ENCODE measurements at places on chromosomes 12 and 14.
A peak's percentile ranks its signal among the peaks of the same experiment; 100 is the strongest.

GRCh38 chr12:102470945-102471344 is 9.4 kb downstream of the IGF1 start:
- DNase-seq = no peak

DNA sequence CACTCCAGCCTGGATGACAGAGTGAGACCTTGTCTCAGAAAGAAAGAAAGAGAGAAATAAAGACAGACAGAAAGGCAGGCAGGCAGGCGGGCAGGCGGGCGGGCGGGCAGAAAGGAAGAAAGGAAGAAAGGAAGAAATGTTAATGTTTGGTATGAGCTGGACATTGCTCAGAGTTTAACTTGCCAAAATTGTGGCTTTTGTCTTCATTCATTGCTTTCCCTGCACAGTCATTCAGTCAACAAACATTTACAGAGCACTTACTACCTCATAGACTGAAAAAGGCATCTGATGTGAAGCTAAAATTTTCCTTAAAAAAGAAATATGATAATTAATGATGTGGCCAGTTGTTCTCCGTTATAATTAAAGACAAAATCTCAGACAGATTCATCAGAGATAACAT is 247.1 kb downstream of the SPTSSA start:
- no peak for DNase-seq

GRCh38 chr14:39169541-39169900 is 612 bp downstream of the TRAPPC6B start:
- DNase-seq = no peak

DNA sequence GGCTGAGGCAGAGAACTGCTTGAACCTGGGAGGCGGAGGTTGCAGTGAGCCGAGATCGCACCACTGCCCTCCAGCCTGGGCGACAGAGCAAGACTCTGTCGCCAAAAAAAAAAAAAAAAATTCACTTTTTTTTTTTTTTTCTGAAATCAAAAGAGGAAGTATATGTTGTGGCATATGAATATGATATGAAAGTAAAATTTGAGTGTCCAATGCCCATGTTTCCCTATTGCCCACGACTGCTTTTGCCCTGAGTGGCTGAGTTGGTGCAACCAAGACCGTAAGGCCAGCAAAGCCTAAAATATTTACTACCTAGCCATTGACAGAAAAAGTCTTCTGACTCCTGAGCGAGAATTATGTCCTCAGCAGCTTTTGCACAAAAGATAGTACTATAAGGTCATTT is 101.7 kb upstream of the PARP11 start:
- no peak for DNase-seq

- DNase-seq = peak; percentile 80
These were observed 87.2 kb upstream of the FGD4 start for GRCh38 chr12:32312049-32312670.

GRCh38 chr12:49983892-49984291 is 11.1 kb downstream of the AQP6 start:
- DNase-seq = no peak

- no peak for DNase-seq
These were observed 1.4 kb upstream of the BCAT1 start for GRCh38 chr12:24950231-24950834.

DNA sequence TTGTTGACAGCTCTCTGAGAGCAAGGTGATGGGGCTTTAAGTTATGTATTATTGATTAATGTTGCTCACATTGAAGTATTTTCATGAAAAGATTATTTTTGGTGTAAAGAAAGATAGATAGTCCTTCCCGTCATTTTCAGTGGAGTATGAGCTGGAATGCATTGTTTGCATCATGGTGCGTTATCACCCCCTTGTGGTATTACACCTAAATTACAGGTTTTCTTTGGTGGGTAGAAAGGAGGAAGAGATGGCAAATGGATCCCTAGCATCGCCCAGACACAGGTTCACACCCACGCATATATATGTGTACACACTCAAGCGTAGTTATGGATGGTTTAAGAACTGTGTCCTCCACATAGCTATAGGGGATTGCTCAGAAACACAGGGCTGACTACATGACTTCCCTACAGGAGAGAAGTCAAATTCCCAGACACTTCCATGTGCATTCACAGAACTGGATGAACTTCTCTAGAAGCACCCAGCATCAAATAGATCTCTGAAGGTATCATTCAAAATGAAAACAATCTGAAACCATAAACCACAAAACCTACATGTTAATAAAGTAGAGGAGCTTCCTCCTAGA is 14.4 kb upstream of the SERPINA10 start:
- peak; percentile 72 for DNase-seq

DNA sequence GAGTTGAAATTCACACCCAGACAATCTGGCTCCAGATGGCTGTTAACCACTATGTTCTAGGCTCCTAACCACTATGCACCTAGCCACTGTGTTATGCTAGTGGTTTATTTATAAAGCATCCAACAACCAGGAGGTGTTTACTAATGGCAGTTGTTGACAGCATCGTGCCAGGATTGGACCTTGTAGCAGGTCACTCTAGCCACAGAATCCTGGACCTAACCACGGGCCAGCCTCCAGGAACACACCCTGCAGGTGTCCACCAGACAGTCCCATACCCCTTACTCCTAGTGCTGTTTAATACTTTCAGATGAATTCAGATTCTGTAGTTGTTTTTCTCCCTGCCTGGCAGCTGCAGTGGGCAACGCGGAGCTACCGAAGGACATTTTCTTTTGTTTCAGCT is 109.4 kb upstream of the MYL2 start:
- DNase-seq = peak; percentile 47

DNA sequence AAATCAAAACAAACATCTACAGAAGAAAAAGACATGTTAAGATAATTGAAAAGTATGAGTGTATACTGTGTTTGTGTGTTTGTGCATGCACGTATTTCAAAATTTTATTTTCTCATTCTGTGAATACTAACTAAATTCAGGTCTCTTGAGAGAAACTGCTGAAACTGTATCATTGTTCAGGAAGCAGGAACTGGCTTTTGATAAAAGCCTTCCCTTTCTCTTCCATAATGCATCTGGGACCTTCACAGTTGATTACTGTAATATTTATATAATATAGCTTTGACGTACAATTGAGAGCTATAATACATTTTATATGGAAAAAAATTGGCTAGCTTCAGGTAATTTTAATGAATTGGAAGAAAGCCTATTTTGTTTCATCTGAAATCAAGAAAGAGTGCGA is 993.5 kb downstream of the SLC6A15 start:
- no peak for DNase-seq

- DNase-seq = no peak
These were observed 43.4 kb downstream of the PRIMA1 start for GRCh38 chr14:93744876-93745275.

DNA sequence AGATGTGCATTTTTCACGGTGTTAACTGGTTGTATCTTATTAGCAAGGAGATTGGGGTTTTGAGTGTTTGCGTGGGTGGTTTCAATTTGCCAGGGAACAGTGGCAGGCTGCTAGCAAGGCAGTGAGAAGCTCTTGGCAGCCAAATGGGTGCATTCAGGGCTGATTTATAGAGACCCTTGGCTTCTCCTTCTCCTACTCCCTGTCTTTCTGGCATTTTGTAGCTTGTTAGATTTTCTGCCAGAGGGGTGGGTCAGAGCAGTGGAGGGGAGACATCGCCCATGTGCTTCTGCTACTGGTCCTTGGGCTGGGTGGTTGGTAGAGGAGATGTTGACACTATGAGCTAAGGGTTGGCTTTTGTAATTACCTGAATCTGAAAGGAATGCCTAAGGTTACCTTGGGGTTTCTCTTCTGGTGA is 9.6 kb downstream of the CALM1 start:
- no peak for DNase-seq

- peak; percentile 85 for DNase-seq
These were observed at the start of gene CHPT1 for GRCh38 chr12:101697197-101697929. Gene CHPT1, plus strand, starts transcription at chr12:101697640. Its CDS starts 222 bp downstream, at chr12:101697862.

- no peak for DNase-seq
These were observed 3.9 kb downstream of the CEBPE start for GRCh38 chr14:23115039-23115731.

DNA sequence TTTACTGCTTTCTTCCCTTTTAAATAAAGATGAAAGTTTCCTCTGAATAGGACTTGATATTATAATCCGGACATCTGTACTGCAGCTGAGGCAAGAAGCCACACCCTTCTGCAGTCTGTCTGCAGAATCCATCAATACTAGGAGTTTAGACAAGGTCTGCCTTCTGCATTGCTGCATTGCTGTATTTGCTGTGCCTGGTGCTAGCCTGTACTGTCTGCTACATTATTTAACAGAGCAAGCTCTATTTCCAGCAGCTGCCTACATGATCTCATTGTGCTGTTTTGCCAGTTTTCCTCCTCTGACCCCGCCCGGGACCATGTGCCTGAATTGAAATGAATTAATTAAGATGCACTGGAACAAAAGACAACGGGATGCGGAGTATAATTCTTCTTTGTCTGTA is 1.7 kb downstream of the TUBA1A start:
- DNase-seq = no peak
